ENCODE measurements at places on chromosomes 2 and 18.

GRCh38 chr18:59744271-59744721, 47.1 kb upstream of the CCBE1 start:
- peak; percentile 93 for DNase-seq

DNA sequence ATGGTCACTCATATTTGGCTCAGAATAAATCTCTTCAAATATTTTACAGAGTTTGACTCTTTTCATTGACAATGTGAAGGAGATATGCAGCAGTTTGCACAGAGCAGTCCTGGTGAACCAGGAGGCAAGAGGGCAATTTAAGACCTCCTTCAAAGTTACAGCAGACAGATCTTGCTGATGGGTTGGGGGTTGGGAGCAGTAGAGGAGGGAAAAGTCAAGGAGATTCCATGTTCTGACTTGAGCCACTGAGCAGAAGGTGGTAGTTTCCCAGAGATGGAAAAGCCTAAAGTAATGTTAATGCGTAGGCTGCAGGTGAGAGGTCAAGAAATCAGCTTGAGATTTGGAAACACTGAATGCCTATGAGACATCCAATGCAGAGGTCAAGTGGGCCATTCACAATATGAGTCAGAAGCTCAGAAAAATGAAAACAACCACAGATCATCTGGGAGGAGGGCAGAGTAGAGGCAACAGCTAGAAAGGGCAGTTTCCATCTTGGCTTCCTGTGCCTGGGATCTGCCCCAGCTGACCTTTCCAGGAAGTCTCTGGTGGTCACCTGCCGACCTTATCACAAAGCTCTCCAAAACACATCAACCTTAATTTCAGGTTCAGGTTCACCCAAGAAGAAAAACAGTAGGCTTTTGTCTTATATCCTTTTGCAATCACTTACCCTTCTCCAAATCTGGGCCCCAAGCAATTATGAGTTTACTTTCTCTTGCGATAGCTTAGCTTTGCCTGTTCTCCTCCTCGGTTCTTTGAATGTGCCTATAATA, 197.5 kb upstream of the ARL4C start:
- DNase-seq = peak; percentile 95

DNA sequence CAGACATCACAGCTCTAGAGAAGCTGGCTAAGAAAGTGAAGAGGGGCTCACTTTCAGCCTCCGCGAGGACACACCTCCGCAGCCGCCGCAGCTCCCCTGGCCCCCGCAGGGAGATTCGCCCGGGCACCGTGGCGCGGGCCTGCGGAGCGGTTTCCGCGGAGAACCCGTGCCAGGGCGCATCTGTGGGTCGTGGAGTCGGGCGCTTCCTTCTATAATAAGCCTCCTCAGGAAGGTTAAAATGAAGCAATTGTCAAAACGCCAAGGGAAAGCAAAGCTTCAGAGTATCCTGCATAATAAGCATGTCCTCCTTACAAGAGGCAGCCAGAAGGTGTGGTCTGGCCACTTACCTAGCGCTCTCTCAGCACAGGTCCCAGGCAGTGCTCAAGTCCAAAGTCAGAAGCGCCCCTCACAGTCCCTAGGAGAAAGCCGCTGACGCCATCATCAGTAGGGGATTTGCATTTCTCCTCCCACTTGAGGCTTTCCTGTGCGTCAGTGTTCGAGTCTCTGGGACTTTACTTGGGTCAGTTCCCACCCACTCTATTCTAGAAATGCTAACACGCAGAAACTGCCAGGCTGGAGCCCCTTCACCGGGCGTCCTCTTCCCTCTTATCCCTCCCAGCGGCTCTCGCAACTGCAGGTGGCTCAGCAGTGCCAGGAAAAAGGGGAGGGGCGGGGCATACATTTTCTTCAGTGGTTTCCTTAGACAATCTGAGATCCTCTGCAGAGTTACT, at the start of gene STAT4:
Gene STAT4, minus strand, starts transcription at position 395 of the 731 bp plus-strand sequence. CDS start 2,791 bp downstream, outside the sequence.
- peak; percentile 55 for DNase-seq

DNA sequence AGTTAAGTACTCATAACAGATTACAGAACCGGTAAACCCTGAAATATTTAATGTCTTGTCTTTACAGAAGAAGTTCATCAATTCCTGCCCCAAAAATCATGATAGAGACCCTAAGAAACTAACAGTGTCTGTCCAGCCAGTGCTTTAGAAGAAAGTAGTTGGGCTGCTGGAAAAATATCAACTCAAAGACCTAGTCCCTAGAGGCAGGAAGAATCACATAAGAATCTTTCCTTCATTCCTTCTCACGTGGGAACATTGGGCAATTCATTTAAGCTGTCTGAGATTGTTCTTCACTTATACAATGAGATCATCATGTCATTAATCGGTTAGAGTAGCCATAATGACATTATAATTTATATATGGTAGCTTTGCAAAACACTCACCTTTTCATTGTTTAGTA, 156.4 kb downstream of the CCBE1 start:
- peak; percentile 82 for DNase-seq

DNA sequence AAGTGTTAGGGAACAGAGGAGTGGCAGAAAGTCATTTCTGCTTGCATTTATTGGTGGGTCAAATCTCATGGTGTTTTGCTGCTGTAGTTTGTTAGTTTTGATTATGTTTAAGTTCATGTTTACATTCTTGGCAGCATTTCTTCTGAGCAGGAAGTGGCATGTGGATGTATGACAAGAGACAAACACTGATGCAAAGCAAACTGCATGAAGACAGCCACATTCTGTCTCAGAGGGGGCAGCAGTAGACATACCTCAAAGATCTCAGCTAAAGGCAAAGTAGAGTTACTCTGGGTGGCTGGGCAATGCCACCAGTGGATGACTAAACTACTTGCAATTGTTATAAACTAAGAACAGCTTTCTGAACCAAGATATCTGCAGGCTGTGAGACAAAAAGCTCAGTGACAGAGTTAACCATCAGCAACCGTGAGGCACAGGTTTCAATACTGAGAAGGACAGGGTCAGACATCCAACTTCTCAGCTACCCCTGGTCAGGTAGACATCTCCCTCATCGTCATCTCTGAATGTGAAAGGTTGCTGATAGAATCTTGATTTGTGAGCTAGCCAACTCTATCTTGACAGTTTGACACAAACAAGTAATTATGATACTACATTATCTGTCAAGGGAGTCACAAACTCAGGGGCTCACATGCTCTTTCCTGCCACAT, 16.4 kb downstream of the GALNT3 start:
- DNase-seq = no peak

DNA sequence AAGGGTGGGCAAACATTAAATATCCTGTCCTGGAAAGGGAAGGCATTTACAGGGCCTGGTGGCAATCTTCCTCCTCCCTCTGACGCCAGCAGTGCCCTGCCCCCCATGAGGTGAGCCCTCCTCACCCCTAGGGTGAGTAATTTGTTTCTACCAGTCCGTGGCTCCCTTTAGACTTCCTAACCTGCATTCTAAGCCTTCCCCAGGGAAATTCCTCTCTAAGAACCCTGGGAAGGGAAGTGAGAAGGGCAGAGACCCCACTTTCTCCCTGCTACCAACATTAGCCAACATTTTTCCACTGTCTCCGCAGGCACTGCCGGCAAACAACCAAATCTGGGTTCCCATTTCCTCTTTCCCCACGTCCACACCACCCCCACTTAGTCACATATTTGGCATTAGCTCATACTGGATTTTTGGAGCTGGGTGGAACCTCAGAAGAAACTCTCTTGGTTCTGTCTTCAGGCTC, 69.3 kb downstream of the NRP2 start:
- DNase-seq = no peak

- DNase-seq = no peak
Observed at GRCh38 chr18:61771861-61772260, 120.9 kb downstream of the RNF152 start.

GRCh38 chr18:36582988-36583745, 245.6 kb downstream of the TPGS2 start:
- DNase-seq = peak; percentile 19

GRCh38 chr2:165402162-165402561, 67.3 kb upstream of the CSRNP3 start:
- no peak for DNase-seq

DNA sequence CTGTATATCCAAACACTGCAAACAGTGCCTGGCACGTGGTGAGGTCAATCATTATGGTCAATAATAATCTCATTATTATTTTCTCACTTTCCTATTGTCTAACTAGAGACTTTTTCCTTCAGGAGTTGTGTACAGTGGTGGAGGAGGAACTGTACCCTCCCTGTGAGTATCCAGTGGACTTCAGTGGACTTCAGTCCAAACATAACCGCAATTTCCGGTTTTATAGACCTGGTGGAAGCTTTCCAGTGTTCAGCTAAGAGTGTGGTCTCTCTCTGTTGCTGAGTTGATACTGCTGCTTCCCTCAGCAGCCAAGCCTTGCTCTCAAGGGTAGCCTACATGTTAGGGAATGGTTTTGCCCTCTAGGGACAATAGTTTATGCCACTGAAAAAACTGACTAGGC, 447.1 kb downstream of the TMEM182 start:
- DNase-seq = no peak

DNA sequence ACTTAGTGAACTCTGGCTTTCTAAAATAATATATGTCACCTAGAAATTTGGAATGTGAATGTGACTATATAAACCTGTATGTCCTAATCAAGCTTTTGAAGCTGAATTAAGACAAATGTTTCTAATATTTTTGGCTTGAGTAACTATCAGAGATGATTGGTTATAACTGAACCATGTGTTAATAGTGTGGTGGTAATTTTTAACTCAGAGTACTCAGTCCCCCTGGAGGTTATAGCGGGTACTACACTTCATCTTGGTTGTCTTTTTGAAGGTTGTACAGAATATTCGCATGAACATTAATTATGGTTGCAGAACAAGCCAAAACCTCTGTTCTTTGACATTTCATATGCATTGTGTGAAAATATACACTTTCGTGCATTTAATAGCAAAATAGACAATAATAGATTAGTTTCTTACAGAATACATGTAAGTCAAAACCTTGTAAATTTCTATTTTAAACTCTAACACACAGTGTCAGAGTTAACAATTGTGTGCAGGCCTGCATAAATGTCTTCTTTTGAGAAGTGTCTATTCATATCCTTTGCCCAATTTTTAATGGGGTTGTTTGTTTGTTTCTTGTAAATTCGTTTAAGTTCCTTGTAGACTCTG, 86.0 kb downstream of the OSBPL6 start:
- DNase-seq = peak; percentile 73

GRCh38 chr2:7010391-7011054, 93.3 kb downstream of the RNF144A start:
- DNase-seq = peak; percentile 97

- DNase-seq = no peak
Observed at GRCh38 chr18:26868968-26869586, 3.6 kb upstream of the AQP4 start.

DNA sequence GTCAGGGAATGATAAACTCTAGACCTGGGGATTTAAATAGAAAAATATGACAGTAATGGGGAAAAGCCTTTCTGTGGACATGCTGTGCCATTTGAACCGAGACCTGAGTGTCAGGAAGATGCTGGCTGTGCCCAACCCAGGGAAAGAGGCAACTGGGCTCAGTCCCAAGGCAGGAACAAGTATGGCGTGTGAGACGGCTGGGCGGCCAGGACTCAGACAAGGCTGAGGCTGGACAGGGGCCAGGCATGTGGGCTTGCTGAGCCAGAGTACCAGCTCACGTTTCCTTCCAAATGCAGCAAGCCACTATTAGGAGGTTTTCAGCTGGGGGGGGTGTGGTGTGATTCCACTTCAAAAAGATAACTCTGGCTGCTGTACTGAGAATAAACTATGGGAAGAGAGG, 92.4 kb downstream of the INPP5D start:
- DNase-seq = peak; percentile 16

DNA sequence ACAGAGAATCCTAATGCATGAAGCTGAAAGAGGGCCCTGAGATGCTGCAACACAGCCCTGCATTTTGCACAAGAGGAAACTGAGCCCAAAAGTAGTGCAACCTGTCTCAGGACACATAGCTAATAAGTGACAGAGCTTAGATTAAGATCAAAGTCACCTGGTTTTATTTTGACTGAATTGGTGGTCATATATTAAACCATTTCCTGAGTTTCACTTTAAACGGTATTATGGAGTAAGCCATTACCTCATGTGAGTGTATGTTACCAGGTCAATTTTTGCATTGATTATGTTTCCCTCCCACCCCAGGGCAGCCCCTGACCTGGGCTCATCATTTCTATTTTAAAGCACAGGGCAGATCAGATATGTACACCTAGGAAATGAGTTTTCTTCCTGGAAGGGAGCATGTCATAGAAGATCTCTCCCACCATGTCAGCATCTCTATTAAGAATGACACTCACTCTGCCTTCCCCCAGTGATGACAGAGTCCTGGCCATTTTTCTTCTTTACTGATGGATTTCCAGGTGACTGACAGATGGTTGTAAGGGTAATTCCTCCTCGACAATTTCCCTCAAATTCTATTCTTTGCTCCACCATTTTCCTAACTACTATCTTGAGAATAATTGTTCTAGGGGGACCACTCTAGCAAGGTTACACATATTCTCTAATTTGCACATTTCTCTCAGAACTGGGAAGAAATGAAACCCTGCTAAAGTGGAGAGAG, 441.3 kb upstream of the SLC14A2 start:
- DNase-seq = no peak

- DNase-seq = no peak
Observed at GRCh38 chr2:28618221-28619141, 122.6 kb downstream of the PLB1 start.

DNA sequence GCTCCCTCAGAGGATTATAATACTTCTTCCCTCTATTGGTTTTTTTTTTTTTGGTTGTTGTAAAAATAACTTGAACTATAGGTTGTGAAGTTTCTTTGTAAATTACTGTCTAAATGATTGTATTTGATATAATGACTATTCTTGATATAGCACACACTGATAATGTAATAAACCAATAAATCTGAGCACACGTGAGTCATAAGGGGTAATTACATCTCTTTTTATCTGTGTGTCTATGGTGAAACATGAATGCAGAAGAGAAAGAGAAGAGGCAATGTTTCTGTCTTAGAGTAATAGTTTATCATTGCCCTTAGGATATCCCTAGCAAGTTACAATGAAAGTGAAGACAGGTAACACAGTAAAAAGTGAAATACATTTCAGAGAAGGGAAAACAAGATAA, 64.1 kb upstream of the RAPGEF4 start:
- no peak for DNase-seq

GRCh38 chr2:197869041-197869440, 64.6 kb downstream of the PLCL1 start:
- no peak for DNase-seq

- DNase-seq = no peak
Observed at GRCh38 chr2:172038604-172039003, 38.9 kb downstream of the METAP1D start.

- DNase-seq = peak; percentile 92
Observed at GRCh38 chr18:7577706-7578105, 10.6 kb downstream of the PTPRM start.

DNA sequence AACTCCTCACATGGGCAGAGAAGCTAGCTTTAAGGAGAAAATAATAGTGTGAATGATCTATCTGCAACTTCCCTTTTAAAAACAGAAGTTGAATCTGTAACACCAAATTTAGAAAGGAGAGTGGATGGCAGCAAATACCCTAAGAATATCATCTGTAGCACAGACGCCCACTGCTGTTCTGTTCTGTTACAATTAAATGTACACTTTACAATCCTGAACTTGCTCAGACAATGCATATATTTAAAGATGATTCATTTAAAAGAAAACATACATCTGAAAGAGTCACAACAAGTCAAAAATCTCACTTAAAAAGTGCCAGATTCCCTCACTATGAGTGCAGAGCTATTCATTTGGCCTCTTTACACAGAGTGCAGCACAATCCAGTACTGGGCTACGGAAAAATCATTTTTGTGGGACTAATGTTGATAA, 8.0 kb upstream of the SERTAD2 start:
- DNase-seq = no peak

GRCh38 chr2:205760157-205760556, 77.9 kb downstream of the NRP2 start:
- no peak for DNase-seq

- DNase-seq = no peak
Observed at GRCh38 chr2:42652086-42652485, 83.7 kb downstream of the MTA3 start.

GRCh38 chr18:4040391-4041092, 414.6 kb downstream of the DLGAP1 start:
- no peak for DNase-seq

Data from choroid plexus epithelial cell (primary cell).